Neural progenitor cell (in vitro differentiated cells): ENCODE measurements at places on chromosomes 2 and 18. TPM values are rescaled to one million over a fixed set of nuclear protein-coding genes. Genes with fewer than 3 reads are reported as not detected.
A peak's percentile ranks its signal among the peaks of the same experiment; 100 is the strongest.

GRCh38 chr2:106012591-106013347 is 181.3 kb downstream of the UXS1 start:
- no peak for DNase-seq

DNA sequence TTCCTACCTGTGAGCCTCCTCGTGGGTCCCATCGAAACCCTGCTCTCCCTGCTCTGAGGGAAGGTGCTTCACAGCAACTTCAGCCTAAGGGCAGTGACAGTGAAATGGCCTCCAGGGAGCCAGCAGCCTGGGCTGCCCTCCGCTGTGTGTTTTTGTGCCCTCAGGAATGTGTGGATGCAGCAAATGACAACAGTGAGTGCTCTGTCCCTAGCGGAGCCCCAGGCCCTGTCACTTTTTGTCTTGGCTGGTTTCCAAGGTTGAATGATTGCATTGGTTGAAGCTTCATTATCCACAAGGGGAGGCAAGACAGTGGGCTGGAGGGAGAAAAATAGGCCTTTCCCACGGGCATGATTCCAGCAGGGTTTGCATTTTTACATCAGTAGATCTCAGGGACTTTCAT is 42.9 kb downstream of the STON1 start:
- peak; percentile 59 for DNase-seq

DNA sequence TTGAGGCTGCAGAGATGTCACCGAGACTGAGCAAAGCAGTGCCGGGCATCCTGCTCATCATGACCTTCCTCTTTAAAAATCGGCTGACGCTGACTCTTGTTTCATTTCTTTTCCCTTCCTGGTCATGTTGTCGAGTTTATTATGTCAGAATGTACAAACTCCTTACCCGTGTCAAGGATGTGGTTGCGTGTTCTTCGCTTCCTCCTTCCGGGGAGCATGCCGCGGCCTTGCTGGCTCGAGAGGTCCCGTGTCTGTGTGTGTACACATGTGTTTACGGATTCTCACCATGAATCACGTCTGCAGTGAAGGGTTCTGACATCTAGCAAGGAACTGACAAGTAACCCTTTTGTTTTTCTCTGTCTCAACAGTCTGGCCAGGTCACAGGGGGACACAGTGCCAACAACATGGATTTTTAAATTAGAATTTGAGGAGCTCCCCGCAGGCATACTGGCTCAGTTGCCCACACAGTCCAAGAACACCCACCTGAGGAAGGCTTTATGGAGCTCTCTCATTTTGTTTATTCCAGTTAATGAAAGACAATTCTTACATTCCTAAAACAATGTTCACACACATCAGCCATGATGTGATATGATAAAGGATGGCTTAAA is 60.2 kb downstream of the MYT1L start:
- DNase-seq: no peak

- no peak for DNase-seq
These were observed 65.8 kb downstream of the DCDC2C start for GRCh38 chr2:3768960-3769765.

DNA sequence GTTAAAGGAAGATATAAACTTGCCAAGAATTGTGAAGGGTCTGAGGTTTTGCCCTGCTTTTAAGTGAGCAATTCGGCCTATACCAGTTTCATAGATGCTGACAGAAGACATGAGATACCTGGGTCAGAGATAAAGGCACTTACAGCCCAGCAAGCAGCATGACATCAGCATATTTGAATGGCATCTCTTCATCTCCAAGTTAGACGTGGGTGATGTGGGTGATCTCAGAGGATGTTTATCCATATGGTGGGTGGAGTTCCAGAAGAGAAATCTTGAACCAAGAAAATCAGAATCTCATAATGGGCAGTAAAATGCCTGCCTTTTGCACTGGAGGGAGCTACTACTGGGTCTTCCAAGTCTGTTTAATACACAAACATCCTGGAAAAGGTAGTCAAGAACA is 44.7 kb downstream of the GYPC start:
- no peak for DNase-seq

- peak; percentile 94 for DNase-seq
These were observed 246.3 kb downstream of the TNS1 start for GRCh38 chr2:217756375-217757107.

- no peak for DNase-seq
These were observed 61.2 kb downstream of the NGEF start for GRCh38 chr2:232951891-232952290.

GRCh38 chr2:236887953-236888793 is 197.5 kb upstream of the COPS8 start:
- no peak for DNase-seq

The NBAS gene
- total RNA-seq: 58.0 and 60.2 TPM in 2 replicates

The SMYD1 gene
- total RNA-seq: not detected in 2 replicates

The AKAIN1 gene
- not detected in 2 replicates for total RNA-seq

The MAP3K19 gene
- total RNA-seq: not detected in 2 replicates
